ENCODE measurements at places on chromosomes 6 and 20.

DNA sequence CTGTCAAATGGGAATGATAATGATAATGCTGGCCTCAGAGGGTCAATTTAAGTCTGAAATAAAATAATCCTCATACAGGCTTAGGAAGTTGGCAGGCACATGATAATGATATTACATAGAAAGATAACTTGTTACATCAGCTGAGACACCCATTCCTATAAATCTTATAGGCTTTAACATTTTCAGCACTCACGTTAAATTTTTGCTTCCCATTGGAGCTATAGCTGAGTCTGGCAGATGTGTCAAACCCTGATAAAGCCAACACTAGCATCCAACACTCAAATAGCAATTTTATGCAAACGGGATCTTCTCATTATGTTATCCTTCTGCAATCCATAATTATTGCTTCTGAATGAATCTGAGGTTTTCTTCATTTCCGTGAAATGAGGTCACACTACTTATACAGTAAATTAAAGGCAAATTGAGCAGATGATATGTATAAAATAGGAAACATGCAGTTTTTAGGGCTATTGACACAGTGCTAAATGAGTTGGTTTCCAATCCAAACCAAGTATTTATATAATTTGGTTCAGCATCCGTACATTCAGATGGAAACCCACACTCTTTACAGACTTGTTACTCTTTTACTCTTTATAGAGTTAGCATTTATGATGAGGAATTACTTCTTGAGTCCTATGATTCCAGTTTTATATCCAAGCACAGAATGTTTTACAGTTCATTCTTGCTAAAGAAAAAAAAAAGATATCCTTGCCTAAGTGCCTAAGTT, 481.6 kb downstream of the BTBD3 start:
- no peak for DNase-seq

DNA sequence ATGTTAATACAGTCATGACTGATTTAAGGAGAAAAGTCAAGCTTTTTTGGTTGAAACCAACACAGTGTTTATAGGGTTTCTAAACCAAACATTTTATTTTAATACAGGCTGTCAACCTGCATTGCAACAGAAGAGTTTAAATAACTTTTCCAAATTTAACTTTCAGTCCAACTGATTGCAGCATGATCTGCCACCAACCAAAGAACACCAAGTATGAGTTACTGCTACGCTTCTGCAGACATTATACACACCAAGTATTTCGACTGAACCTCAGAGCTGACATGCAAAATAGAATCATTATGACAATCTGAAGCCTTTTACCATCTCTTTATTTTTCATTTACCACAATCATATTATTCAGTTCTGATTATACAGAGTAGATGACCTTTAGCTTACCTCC, 151.2 kb upstream of the DST start:
- no peak for DNase-seq

DNA sequence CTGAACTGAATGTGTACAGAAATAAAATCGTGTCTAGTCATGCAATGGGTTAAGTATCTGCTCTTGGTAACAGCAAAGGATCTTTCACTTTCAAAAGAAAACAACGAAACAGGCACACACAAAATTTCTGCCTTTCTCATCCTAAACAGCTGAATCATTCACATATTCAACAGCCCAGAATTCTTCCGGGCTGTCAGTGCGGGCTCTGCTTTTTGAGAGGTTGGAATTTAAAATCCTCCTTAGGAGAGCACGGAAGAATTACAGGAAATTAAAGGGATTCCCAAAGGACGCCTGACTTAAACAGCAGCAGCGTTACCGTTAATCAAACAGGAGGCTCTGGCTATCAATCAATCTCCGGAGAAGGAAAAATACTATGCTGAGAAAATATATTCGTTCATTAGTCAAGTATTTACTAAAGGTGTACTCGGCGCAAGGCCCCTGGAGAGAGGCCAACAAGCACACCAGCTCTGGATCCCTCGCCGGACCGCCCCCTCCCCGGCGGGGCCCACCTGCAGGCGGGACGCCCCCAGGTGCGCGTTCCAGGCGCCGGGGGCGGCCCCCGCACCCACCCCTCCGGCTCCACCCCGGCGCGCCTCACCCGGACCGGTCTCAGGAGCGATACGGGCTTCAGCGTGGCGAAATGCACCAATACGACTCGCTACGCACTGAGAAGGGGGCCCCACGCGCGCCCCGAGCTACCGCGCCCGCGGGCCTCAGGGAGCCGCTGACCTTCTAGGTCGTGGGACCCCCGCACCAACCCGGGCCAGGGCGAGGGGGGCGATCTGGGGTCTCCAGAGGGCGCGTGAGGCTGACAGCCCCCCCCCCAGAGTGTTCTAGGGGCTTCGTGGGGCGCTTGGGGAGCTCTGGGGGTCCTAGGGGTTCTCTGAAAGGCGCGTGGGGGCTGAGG, 1.0 kb downstream of the NAPB start:
- DNase-seq: peak; percentile 70

GRCh38 chr20:10481676-10482075, 46.6 kb downstream of the SLX4IP start:
- no peak for DNase-seq

DNA sequence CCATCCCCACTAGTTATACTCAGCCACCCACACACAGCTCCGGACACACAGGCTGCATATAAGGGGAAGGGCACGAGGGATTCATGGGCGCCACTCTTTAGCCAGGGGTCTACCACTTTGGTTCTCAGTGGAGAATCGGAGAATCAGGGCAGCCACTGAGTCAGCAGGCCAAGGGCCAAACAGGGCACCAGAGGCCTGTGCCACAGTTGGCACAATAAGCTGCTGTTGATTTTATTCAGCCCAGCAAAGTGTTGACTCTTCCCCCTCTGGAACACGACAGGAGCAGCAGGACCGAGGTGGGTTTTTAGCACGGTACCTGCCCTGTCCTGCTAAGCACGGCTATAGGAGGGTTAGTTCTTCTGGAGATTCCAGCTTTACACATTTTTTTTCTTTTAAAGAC, 48.3 kb downstream of the GJA10 start:
- DNase-seq: no peak

- no peak for DNase-seq
Observed at GRCh38 chr20:38776363-38776762, 28.1 kb downstream of the ACTR5 start.

- DNase-seq: no peak
Observed at GRCh38 chr20:50338479-50339391, 148.1 kb downstream of the CEBPB start.

DNA sequence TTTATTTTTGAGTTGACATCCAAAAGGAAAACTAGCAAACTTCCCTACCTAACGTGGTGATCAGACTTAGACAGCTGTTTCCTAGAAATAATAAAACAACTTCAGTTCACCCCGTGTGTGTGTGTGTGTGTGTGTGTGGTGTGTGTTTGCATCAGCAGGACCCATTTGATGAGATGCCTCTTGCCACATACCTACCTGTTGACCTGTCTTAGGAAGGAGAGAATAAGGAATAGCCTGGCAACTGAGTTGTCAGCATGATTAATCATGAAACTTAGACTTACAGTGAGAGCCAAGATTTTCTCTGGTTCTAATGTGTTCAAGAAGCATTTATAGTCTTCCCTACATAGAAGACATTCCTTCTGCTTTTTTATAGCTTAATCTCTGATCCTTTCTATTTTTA, 16.1 kb upstream of the PBOV1 start:
- no peak for DNase-seq

GRCh38 chr20:23528867-23529431, 38.0 kb downstream of the CST8 start:
- DNase-seq: no peak

DNA sequence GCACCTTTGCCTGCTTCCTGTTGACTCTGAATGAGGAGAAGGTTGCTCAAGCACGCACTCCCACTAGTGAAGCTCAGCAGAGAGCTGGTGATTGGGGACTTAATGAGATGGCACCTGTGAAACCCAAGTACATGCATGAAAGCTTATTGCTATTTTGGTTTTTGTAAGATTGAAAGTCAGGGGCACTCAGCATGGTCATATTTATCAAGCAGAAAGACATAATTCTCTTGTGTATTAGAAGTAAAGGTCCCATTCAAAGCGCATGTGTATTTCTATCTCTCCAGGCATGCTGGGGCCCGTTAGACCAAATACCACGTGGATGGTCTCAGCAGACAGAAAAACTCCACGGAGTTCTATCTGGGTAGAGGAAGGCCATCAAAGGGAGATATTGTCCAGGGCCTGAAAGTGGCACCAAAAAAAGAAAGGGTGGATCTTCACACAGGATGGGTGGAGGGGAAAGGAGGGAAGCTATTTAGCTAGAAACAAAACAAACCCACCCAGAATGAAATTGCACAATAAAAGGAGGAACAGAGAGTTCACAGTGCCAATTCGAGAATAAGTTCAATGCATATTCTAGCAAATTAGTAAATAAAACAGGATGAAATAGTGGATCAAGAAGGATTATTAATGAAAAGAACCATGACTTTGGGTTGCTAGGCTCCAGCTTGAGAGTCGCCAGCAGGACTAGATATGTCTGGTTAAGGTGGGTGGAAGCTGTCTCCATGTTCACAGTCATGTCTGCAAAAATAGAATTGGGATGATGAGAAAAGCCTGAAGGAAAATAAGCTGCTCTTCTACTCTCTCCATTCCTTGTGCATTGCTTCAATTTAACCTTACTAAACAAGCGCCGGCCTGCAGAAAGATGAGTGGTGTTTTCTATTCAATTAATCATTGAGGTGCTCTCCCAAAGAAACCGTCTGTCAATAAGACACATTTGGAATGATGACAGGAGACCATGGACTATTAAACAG, 224.9 kb upstream of the DTNBP1 start:
- no peak for DNase-seq

- DNase-seq: peak; percentile 31
Observed at GRCh38 chr6:44065443-44066140, 61.7 kb downstream of the MRPL14 start.

DNA sequence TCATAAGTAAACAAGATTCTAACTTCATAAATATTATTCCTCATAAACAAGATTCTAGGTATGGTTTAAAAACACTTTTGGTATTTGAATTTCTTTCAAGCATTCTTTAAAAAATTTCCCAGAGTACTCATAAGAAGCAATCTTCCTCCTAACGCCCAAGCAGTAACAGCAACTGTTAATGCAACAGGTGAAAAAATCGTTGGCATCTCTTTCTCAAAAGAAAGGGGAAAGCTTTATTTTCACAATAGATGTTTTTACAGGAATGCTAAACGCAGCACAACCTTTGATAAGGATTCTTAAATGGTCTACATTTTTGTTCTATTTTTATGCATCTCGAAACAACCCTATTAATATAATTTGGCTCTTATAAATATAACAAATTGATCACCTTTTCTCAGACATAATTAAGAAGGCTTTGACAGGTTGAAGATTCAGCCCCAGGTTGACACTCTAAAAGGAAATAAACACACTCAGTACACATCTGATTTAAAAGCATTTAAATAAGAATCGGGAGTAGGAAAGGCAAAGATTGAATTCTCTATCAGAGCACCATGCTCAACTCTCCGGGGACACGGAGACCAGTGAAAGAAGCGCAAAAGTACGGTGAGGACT, 634 bp downstream of the AHI1 start:
- DNase-seq: peak; percentile 8

DNA sequence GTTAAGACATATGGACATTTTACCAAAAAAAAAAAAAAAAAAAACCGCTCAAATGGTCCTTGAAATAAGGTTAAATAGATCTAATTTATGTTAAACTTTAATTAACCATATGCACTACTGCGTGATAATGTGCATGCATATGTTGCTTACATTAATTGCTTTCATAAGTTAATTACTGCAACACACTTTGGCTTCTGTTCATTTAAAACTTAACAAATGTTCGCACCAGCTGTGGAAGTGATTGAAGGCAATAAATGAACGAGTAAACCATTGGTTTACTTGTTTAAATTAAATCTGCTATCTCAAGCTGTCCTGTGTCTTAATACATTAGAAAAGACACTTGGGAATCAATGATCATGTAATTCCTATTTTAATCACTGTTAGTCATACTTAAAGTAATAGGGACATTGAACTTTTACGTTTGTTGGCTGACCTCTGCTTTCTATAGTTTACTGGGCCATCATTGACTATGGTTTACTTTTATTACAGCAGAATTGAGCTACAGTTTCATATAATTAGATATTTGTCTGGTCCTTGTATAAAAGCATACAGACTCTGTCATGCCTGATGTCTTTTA, 294.7 kb downstream of the KHDC1L start:
- DNase-seq: no peak

DNA sequence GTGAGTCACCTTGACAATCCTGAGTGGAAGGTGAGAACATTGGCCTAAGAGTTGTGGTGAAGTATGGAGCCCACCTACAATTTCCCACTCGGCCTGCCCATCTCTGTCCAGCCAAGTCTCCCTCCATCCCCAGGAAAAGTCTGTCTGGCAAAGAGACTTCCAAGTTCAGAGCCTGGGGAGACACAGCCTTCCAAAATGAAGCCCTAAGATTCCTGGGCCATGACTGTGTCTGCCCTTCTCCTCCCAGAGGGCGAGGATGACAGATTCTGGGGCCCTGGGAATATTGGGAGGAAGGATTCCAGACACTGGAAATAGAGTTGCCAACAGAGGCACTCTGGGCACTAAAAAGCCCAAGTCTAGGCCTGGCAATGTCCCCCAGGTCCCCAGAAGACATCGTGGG, 176.8 kb downstream of the NFATC2 start:
- DNase-seq: peak; percentile 74

DNA sequence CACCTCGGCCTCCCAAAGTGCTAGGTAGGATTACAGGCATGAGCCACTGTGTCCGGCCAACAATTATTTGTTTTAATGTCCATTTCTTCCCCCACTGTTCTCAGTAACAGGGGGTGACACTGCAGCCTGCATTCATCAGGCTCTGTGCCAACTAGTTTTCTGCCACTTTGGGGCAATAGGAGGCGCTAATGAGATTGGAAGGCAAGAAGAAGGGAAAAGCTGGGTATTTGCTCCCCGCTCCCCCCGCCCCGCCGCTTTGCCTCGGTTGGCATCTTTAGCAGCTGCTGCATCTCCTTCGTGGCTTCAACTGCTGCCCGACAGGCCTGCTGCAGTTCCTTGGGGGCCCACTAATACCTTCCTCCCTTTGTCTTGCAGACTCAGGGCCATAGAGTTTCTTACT, 35.0 kb upstream of the MDGA1 start:
- no peak for DNase-seq

DNA sequence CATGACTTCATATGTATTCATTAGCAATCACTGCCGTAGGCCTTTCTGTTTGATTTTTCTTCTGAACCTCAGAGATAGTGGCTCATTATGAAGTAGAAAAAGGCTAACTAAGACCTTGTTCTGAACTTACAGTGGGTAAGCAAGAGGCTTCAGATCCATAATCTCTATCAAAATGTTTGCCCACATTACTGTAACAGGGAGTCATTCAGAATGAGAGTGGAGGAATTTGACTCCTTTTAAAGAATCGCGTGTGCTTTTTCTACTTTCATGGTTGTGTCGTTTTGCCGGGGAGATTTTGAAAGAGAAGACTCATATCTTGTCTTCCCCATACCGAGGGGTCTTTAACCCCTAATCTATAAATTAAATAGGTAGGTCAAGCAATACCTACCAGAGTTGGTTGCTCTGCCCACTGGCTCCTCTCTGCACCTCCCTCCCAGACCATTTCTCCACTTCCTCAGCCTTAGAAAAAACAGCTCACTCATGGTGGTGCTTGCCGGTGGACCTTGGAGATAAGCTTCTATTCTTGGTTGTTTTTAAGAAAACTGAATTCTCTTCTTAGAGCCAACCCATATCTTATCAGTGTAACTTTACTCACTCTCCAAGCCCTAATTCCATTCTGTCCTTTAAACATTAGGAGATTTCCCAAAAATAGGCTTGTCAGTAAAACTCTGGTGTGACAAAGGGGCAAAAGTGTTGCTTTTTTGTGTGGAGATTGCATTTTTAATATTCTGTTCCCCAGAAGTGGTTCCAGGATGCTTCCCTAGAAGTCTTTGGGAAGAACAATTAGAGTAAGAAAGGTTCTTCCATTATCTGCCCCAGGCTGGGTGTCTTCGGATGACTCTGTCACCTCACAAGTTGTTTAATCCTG, 56.6 kb downstream of the E2F3 start:
- DNase-seq: no peak
